ENCODE measurements at places on chromosomes 2 and 18.
A peak's percentile ranks its signal among the peaks of the same experiment; 100 is the strongest.

GRCh38 chr2:120430957-120431356 lies 85.0 kb downstream of the INHBB start:
- DNase-seq = no peak

DNA sequence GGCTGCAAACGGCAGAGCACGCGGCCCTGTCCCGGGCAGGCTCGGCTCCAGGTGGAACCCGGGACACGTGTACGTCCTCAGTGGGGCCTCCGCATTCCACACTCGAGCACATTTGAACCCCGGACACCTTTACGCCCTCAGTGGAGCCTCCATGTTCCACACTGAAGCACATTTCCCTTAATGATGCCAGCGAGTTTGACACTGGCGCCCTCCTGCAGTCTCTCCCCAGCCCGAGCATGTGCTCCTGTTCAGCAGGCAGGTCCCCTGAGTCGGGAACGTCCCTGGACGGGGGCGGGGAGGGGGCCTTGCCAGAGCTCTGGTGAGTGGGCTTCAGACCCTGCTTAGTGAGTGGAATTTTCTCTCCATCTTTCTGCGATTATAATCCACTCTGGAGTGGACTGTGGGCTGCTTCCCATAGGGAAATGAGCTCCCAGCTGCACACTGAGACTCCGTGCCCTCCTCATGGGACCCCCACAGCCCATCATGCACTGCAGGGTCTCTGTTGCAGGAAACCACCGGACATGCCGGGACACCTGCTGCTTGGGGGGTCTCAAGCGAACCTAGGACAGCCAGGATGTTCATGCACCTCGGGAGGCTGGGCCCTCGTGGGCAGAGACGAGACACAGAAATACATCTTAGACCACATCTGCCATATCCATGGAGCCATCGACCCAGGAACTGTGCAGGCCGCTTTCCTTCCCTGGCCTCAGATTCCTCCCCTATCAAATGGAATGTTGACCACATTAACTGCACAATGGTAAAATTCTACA lies 70.3 kb upstream of the SNTG2 start:
- no peak for DNase-seq

DNA sequence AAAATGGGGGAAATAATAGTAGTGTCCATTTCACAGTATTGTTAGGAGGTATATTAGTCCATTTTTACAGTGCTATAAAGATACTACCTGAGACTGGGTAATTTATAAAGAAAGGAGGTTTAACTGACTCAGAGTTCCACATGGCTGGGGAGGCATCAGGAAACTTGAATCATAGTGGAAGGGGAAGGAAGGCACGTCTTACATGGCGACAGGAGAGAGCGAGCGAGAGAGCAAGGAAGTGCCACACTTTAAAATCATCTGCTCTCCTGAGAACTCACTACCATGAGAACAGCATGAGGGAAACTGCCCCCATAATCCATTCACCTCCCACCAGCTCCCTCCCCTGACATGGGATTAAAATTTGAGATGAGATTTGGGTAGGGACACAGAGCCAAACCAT lies 23.4 kb downstream of the MGAT5 start:
- no peak for DNase-seq

- no peak for DNase-seq
Measured at GRCh38 chr2:7665880-7666279, 748.7 kb downstream of the RNF144A start.

- DNase-seq = no peak
Measured at GRCh38 chr2:150140777-150141176, 346.7 kb downstream of the RND3 start.

DNA sequence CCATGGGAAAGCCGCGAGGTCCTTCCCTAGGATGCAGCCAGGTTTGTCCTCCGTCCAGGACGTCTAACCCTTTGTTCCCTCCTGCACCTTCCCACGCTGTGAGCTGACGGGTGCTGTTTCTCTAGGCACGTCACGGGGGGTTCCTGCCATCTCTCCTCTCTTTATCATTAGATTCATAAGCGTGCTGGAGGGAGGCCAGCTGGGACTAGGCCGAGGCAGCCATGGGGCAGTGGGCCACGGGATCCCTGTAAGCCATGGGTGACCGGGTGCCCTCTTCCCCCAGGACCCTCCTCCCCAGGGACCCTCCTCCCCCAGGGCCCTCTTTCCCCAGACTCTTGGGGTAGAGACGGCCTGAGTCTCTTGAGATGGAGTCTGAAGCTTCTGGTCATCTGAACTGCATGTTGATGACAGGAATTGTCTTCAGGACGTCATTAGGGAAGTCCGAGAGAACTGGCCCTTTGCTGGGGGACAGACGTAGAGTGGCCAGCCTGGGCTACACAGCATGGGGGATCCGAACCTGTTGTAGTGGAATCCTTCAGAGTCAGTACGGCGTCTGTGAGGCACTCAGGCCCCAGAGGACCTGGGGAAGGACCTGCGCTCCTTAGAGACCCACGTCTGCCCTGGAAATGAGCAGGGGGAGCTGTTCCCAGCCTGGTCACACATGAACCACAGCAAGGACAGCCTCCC lies 108.1 kb downstream of the TPO start:
- no peak for DNase-seq

DNA sequence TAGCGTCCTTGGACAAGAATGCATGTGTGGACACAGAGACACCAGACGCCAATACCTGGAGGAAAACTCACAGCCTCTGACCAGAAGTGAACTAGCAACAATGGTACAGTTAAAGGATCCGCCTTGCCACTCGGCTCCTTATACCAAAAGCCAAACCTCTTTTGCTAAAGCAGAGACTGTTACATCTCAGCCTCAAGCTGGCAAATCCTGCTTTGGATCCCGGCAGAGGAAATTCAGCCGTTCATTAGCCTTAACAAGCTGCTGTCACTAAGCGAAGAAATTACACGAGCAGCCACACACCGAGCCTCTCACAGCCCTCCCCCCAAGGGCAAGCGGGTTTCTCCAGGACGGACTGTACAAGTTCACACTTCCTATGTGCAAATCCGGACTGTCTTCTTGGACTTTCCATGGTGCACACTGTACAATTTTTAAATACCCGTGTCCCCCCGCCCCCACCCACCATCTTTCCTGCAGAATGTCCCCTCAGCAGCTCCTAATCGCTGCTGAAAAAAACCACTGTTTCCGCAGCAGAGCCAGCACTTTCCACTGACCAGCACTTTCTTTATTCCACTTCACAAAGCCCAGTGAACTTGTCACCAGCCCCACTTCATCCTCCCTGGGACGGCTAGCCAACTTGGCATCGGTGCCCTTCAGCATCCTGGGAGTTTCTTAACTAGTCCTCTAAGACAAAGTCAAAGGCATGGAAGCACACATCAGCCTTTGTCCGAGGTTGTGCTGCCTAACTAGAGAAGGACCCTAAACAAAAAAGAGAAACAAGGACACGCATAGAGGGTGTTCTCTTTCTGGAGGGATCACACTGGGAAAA lies 1.5 kb downstream of the KLF7 start:
- no peak for DNase-seq

DNA sequence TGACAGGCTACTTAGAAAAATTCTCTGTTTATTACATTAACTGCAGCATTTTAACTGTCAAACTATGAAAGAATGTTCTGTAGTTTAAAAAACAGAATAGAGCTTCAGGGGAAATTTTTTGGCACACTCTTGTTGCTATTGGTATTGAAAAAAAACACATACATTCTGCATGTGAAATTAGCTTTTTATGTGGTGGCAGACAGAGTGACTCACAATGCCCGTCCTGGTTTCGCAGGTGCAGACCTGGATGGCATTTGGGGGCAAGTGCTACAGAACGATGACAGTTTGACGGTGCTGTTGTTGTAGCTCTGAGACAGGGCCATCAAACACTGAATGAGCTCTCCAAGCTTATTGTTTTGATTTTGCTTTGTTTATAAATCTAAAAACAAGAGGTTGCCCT lies 105.0 kb upstream of the MAP3K20 start:
- no peak for DNase-seq

DNA sequence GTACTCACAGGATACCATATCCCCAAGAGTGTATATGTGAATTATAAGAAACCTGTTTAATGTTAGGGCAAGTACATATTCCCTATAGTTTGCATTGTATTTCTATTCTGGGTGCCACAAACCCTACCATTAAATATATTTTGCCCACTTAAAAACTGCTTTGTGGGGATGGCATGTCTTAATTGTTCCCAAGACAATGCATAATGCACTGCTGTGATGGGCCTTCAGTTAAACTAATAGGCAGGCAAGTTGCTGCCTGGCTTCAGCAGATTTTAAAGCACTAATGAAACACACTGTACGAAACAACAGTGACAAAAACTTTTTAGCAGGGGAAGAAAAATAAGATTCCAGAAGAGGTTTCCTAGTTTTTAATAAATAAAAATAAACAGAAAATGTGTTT lies 104.8 kb upstream of the VRK2 start:
- no peak for DNase-seq

GRCh38 chr2:119283873-119284331 lies 60.3 kb downstream of the STEAP3 start:
- no peak for DNase-seq

GRCh38 chr2:240932001-240932723 lies 26.0 kb downstream of the CROCC2 start:
- DNase-seq = no peak

DNA sequence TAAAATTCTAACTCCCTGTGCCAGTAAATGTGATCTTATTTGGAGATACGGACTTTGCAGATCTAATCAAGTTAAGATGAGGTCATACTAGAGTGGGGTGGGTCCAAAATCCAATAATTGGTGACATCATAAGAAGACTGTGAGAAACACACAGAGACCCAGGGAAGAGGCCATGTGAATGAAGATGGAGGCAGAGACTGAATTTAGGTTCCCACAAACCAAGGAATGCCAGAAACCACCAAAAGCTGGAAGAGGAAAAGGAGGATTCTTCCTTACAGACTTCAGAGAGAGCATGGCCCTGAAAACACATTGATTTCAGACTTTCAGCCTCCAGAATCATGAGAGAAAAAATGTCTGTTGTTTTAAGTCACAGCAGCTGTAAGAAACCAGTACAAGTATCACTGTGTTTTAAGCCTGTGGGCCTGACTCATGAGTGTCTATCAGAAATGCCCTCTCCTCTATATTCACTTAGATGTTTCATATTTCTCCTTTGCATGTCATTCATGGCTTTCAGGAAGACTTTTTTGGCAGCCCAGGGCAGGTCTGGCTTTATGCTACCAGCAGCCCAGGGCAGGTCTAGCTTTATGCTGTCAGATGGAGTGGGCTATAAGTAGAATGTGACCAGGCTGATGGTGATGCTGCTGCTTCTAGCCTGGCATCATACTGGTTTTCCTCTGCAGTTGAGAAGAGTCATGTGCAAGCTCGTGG lies 100.0 kb downstream of the SPOPL start:
- DNase-seq = no peak

DNA sequence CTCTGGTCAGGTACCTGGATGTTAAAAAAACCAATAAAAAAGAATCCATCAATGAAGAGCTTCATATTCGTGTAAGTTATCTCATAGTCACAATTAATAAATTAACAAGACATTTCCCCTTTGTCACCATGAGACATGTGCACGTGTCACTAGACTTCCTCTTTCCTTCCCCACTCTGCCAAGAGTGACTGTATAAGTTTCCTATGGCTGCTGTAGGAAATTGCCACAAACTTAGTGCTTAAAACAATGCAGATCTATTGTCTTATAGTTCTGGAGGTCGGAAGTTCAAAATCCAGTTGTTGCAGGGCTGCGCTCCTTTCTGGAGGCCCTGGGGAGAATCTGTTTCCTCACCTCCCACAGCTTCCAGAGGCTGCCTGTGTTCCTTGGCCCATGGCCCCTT lies 35.8 kb downstream of the SLC9A4 start:
- no peak for DNase-seq

DNA sequence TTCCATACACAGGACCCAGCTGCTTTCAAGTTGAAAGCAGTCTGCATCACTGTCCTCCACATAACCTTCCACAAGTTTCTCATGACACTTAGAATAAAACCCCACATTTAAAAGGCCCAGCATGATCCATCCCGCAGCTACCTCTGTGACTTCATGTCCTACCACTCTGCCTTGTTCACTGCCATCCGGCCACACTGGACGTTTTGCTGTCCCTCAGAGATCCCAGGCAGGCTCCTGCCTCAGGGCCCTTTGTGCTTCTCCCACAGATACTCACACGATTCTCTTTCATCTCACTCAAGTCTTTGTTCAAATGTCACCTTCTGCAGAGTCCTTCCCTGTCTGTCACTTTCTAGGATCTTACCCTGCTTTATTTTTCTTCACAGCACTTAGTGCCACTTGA lies 232.9 kb upstream of the BOD1L2 start:
- peak; percentile 72 for DNase-seq

DNA sequence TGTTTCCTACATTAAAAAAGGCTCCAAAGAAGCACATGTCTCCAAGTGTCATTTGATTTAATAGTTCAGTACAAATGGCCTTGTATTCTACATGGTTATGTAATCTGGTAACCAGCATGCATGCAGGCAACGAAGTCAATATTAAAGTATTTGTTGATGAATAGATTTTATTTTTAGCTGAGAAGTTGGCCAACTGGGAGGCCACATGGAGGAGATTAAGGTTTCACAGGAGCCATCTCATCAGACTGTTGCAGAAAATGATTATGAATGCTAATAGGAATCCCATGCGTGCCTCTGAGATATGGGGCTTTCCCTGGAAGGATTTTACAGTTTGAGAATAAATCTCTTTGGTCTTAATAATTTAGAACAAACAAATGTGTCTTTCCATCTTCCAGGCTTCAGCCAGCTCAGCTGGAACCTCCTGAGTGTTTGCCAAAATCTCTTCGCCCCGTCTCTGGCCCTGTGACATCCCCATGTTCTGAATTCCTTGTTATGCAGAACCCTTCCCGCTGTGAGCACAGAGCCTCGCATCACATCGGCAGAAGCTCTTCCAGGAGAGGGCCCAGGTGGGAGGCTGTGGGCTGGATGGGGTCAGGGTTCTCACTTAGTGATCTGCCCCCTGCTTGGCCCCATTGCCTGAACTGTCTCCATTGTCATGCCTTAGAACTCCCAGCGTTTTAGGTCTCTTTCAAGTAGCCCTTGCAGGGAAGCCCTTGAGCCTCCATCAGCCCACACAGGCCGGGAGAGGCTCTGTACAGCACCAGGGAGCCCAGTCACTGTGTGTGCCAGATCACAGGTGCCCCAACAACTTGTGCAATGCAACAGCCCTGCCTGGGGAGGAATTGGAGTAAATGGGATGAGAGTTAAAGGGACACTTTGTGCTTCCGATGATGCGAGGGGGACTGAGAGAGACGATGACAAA lies 190.5 kb upstream of the TWIST2 start:
- DNase-seq = no peak

All from NCI-H345 (cell line).